ENCODE measurements at places on chromosomes 3 and 15.

GRCh38 chr3:126540342-126540849 lies 16.4 kb downstream of the CHST13 start:
- no peak for DNase-seq

GRCh38 chr15:29040370-29040751 lies 154.6 kb downstream of the APBA2 start:
- DNase-seq = no peak

DNA sequence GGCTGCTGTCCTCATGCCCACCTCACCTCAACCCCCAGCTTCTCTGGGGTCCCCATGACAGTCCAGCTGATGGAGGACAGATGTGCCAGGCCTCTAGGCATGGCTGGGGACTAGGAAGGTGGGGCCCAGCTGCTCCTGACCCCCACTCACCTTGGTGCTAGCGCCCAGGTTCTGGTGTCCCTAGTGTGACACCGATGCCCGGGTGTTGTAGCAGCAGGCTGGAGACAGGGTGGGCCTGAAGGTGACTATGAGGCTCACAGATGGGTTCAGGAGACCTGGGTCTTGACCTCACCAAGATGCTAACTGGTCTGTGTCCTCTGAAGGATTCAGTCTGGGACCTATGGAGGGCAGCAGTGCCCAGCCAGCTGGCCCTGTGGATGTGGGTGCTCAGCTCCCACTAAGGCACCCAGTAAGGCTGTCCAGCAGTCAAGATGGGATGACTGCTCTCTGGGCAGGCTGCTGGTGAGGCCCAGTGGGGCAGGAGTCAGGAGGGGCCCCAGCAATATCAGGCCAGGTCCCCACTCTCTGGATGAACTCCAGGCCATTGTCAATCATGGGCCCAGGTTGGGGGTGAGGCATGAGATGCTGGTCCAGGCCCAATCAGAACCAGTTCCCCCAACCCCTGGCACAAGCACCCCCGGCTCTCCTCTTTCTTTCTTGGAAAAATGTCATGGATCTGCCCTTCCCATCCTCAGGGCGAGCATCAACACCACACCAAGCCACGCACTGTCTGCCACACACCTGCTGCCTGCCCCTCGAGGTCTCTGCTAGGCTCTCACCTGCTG lies 33.0 kb downstream of the ALDH1L1 start:
- DNase-seq = no peak

DNA sequence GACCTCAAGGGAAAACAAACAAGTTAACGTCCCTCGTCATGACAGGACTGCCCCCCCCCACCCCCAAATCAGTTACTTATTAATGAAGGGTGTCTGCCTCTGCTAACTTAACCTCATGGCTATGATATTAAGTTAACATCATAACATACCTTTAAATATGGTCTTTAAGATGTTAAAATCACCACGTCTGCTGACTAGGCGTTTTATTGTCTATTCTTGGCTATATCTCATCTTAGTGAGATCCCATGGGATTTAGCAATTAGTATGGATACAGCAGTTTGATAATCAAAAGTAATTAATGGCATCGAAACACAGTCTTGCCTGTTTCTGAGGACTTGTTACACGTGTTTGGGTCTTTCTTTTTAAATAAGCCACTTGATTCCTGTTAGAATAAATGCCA lies 186.9 kb downstream of the FOXB1 start:
- no peak for DNase-seq

GRCh38 chr3:190384309-190384756 lies 3.6 kb upstream of the CLDN16 start:
- DNase-seq = no peak

DNA sequence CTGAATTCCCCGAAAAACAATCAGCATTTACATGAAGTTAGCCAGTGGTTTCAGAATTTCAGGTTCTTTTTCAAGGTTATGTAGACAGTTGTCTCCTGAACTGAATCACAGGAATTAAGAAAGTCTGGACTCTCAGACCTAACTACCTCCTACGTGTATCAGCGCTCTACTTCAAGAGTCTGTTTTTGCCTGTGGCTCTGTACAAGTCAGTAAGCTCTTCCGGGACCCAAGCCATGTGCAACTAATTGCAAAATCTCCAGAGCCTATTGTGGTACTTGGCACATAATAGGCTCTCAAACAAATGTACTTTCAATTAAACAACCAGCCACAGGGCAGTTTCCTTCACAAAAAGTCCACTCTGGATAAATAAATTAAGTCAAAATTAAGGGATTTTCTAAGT lies 414.2 kb downstream of the PDCD6IP start:
- no peak for DNase-seq

DNA sequence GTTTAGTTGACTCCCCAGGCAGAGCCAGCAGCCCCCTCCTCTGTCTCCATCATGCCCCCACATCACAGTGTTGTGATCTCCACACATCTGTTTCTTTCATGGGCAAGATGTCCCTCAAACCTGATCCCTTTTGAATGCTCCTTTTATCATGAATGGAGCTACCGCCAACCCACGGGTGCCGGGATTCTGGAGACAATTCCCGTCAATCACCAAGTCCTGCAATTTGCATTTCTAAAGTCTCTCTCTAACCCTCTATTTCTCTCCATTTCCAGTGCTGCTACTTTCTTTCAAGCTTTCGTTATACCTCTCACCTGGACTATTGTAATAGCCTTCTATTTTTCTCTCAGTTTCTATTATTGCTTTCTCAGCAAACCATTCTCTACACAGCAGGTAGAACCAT lies 89.7 kb upstream of the CCNL1 start:
- no peak for DNase-seq

GRCh38 chr15:74725845-74726773 lies 781 bp upstream of the CYP1A1 start:
- no peak for DNase-seq

- DNase-seq = no peak
Measured at GRCh38 chr3:171198781-171199472, 172.4 kb upstream of the SLC2A2 start.

- DNase-seq = no peak
Measured at GRCh38 chr3:24972491-24972890, 455.6 kb upstream of the RARB start.

DNA sequence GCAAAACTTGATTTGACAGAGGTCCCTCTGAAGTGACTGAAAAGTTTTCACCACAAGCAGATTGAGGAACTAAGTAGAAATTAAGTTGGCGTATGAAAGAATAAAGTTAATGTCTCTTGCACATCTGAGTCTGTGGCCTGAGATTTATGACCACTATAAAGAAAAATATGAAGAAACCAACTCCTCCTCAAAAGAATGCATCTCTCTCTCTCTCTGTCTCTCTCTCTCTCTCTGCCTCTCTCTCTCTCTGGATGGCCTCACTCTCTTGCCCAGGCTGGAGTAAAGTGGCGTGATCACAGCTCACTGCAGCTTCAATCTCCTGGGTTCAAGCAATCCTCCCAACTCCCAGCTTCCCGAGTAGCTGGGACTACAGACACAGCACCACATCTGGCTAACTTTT lies 55.2 kb downstream of the RPL22L1 start:
- no peak for DNase-seq

GRCh38 chr3:110390372-110390771 lies 681.2 kb upstream of the NECTIN3 start:
- DNase-seq = no peak

GRCh38 chr3:72145506-72146380 lies 360.8 kb upstream of the PROK2 start:
- DNase-seq = no peak

DNA sequence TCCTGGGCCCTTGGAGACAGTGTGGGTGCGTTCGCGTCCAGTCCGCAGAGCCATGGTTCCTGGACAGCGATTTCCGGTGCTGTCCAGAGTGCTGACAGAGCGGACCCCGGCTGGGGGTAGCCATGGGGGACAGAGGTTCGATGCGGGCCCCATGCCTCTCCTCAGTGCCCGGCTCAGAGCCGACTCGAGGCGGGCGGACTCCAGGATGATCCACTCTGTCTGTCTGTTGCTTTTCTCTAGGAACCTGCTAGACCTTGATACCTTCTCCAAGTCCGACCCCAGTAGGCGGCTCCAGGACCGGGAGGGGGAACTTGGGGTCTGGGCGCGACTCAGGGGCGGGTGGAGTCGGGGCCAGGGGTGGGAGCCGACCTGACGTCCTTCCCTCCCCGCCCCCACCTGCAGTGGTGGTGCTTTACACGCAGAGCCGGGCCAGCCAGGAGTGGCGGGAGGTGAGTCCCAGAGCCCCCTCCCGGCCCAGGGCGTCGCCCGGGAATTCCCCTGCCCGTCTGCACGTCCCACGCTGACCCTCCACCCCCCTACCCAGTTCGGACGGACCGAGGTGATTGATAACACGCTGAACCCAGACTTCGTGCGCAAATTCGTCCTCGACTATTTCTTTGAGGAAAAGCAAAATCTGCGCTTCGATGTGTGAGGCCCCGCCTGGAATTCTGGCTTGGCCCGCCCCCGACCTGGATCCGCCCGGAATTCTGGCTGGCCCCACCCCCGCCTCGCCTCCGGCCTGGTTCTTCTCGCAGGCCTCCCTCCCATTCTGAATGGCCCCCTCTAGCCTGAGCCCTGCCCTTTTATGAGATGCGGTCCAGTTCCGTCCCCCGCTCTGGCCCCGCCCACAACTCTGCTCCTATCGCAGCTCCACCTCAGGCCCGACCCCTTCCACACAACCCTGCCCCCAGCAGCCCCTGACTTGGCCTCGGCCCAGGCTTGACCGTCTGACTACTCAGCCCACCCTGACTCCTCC lies 1.0 kb downstream of the CPNE9 start:
- DNase-seq = no peak

- no peak for DNase-seq
Measured at GRCh38 chr3:62445275-62445674, 71.9 kb upstream of the FEZF2 start.

- DNase-seq = no peak
Measured at GRCh38 chr3:66665021-66665695, 164.3 kb upstream of the LRIG1 start.

DNA sequence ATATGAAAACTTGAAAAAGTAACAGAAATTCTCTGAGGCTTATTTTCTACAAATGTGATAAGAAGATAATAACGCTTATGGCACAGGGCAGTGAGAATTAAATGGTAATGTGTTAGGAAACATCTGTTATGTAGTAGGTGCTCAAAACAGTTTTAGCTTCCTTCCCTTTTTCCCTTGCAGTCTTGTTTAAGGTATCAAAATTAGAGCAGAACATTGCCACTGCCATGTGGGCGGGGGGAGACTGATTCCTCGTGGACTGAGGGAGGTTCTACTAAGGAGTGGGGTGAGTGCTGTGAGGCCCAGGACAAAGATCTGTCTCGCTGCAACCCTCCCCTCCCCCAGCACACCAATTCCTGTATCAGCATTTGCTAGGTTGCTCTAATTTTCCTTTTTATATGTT lies 702.4 kb downstream of the TUSC7 start:
- no peak for DNase-seq

All from cortex of kidney (tissue), 1 donor.